ENCODE measurements at places on chromosomes 6 and 20.
A peak's percentile ranks its signal among the peaks of the same experiment; 100 is the strongest.

GRCh38 chr20:24777746-24778145 lies 171.3 kb upstream of the CST7 start:
- DNase-seq: no peak

- DNase-seq: no peak
Observed at GRCh38 chr20:3577366-3577765, 85.8 kb downstream of the GFRA4 start.

DNA sequence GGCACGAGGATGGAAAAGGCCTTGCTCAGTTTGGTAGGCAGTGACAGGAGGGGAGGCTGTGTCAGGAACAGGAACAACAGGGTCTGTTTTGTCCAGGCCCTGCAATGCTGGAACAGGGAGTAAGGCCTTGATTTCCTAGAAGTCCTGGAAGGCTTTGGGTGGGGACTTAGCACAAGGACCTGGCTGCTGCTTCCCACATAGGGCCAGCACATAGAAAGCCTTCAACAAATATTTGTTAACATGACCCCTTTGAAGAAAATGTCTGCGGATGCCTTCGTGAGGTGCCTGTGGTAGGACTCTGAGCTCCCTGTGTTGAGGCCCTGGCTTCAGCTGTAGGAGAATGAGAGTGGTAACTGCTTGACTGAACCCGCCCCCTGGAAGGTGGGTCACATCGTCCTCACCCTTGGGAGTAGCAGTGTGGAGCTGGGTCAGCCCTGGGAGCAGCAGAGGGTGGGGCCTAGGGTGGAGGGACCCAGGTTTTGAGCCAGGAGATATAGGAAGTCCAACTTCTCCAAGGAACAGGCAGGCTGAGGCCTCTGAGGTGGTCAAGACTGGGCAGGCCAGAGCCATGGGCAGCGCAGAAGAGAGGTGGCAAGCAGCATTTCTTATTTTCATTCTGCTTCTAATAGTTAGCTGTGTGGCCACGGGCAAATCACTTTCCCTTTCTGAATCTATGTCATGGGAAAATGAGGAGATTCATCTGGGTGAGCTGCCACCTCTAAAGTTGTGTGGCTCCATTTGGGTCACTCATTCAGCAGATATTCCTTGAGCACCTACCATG lies 50.0 kb downstream of the CNBD2 start:
- DNase-seq: no peak

DNA sequence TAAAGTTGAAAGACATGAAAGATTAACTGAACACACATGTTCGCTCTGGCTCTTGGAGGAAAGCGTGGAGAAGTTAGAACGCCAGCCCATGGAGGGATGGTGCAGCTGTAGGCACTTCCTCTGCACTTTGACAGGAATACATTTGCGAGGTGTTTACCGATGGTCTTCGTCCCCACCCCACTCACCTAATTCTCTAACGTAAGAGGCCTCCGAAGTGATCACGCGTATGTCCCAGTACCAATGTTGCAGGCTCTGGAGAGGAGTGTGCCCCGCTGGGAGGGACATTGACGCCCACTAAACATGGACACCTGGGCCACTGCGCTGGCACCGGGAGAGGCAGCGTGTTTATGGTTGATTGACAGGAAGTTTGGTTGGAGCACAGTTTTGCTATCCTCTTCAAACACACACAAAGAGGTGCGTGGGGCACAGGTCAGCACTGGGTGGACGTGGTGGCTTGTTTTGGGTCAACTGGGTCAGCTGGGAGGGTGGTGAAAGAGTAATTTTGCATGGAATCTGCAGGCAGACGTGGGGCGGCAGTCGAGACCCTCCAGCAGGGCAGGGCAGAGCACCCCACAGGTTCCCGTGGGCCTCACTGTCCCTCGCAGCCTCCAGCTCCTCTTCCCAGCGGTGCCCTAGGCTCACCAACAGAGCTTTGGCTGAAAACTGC lies 110.1 kb downstream of the DLL1 start:
- no peak for DNase-seq

DNA sequence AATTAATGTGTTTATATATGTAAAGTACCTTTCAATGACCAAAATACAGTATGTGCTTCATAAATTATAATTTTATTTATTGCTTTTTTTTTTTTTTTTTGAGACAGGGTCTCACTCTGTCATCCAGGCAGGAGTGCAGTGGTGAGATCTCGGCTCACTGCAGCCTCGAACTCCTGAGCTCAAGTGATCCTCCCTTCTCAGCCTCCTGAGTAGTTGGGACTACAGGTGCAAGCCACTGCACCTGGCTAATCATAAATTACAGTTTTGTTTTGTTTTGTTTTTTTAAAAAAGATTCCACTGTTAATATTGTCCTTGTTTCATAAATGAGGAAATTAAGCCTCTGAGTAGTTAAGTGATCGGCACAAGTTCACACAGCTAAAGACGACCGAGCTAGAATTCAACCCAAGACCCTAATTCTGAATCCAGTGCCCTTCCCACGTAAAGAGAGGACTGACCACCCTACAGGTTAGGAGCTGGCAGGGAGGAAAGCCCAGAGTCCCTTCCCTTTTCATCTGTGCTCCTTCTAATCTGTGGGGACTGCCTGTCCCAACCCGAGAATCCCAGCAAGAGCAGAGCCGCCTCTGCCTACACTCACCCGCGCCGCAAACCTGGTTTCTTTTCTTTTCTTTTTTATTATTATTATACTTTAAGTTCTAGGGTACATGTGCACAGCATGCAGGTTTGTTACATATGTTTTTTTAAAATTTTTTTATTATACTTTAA lies 8.5 kb upstream of the GDF5 start:
- DNase-seq: peak; percentile 15

DNA sequence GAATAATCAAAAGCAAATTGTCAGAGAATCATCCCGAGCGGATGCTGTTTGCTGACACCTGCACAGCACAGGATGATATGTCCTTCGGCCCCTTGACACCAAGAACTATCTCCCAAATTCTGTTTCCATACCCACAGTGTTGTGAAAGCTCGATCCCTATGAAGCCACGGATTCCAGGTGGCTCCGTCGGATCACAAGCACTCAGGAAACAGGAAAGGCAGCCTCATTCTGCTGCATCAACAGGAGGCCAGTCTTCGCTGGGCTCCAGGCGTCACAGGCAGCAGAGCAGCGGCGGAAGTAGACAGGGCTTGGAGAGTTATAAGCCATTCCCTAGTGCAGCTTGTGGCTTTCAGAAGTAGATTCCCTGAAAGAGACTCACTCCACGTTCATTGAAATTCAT lies 342.3 kb downstream of the C6orf118 start:
- DNase-seq: no peak

GRCh38 chr6:92559611-92560010 lies 859.7 kb downstream of the EPHA7 start:
- DNase-seq: no peak
